Neural progenitor cell (in vitro differentiated cells): ENCODE measurements at places on chromosomes 16 and 17. TPM values are rescaled to one million over a fixed set of nuclear protein-coding genes. Genes with fewer than 3 reads are reported as not detected.

DNA sequence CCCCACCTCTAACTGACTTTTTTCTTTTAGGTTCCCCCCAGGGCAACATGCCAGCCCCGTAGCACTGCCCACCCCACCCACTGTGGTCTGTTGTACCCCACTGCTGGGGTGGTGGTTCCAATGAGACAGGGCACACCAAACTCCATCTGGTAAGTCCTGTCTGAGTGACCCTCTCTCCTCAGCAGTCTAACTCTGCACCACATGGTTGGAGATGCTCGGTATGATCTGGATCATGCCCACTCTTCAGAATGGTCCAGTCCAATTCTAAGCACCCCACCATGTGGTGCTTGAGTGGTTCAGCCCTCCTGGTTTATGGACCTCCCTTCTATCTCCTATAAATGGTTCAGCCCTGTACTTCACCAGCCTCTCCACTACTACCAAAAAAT, 5.9 kb downstream of the KDM6B start:
- peak; percentile 31 for DNase-seq

Gene HOXB13
- not detected in 2 replicates for total RNA-seq

DNA sequence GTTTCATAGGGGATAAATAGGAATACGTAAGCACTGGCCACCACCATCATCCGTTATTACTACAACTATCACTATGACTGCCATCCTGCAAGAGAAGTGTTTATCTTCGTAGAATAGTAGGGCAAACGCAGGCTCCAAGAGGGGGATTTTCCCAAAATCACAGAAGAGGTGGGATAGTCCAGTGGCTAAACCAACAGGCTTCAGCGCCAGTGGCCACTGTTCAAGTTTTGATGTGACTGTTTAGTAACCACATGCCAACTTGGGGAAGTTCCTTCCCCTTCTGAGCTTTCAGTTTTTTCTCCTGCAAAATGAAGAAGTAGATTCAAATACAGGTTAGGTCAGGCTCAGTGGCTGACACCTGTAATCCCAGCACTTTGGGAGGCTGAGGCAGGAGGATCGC, 60.7 kb upstream of the GRIN2A start:
- no peak for DNase-seq

Gene SLC13A2
- total RNA-seq = not detected in 2 replicates

Gene NOG
- 0.34 and 2.4 TPM in 2 replicates for total RNA-seq

- no peak for DNase-seq
Observed at GRCh38 chr16:69848637-69849545, 86.8 kb downstream of the WWP2 start.

- DNase-seq = no peak
Observed at GRCh38 chr16:89402962-89403361, 87.4 kb downstream of the ANKRD11 start.

GRCh38 chr16:61957075-61957855, 79.0 kb downstream of the CDH8 start:
- peak; percentile 75 for DNase-seq

Gene CORO6
- total RNA-seq = 3.9 and 6.2 TPM in 2 replicates

Gene QPRT
- 49.6 and 112 TPM in 2 replicates for total RNA-seq

Gene PRCD
- total RNA-seq = 0.09 TPM in 1 of 2 replicates, not detected in the other

- peak; percentile 70 for DNase-seq
Observed at GRCh38 chr17:57338257-57338914, 82.1 kb downstream of the MSI2 start.

DNA sequence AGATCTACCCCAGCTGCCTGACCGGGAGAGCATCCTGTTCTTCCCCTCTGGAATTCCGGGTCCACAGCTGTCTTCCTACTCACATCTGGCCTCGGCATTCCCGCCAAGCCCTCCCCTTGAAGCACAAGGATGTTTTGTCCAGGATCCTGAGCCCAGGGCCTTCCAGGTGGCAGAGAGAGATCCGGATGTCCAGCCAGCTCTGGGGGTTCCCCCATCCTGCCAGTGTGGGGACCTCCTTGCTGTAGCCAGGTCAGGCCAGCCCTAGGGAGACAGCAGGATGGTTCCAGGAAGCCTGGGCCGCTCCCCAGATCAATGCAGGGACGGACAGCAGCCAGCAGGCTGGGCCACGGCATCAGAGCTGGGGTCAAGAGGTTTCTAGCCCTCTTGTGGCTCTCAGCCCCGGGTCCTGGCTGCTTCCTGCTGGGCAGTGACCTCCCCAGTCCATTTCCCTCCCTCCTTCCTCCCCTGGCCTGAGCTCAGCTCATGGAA, 55.3 kb downstream of the SOCS3 start:
- no peak for DNase-seq

DNA sequence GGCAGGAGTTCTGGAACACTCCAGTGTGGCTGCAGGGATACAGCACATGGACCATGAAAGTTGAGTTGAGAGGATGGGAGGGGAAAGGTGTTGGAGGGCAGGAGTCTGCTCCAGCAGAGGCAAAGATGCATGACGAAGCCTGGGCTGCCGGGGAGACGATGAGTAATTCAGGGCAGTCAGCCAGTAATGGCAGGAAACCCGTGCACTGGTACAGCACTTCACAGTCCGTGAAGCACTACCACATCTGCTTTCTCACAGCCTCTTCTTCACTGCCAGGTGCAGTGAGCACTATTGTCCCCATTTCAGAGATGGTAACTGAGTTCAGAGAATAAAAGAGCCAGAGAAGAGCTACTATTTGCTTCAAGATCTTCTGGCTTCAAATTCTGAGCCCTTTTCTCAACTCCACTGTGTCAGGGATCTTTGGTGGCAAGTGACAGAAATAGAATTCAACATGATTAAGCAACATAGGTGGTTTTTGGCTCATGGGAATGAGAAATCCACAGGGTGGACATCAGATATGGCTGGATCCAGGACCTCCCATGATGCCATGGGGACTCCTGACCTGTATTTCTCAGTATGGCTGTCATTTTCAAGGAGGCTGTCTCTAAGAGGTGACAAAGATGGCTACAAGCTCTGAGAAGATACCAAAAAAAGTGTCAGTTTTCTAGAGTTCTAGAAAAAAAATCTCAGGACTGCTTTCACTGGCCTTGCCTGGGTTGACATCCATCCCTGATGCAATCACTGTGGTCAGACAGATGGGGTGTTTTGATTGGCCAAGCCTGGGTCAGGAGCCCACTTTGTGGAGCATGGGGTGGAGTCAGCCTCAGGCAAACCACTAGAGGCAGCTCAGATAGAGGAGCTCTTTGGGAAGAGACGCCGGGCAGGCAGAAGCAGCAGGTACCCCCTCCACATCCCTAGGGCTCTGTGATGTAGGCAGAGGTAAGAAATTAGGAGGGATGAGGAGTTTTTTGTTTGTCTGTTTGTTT, 24.7 kb downstream of the IL21R start:
- no peak for DNase-seq
